ENCODE measurements at places on chromosomes 3 and 15.

DNA sequence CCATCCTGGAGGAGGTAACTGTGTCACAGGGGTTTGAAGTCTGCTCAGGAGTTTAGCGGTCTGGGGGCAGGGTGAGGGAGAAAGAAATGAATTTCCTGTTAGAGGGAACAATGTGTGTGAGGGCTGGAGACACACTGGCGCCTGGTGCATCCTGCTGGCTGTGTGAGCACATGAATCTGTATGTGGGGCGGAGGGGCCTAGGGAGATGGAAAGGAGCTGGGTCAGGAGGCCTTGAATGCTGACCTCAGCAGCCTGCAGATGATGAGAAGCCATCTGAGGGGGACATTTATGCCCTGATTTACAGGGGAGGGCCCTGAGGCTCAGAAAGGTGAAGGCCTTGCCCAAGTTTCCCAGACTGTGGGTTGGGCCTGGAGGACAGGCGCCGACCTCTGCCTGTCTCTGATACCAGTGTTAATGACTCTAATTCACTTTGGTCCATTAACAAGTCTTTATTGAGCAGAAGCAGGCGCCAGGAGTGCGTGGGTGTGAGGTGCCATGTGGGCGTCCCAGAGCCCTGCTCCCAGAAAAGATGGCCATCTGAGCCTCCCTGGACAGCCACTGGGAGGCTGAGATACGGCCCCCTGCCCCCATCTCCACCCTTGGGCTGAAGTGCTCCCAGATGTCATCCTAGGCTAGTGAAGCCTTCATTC lies 34.8 kb downstream of the LINGO1 start:
- no peak for DNase-seq

GRCh38 chr15:77487469-77487842 lies 66.8 kb downstream of the HMG20A start:
- DNase-seq = no peak

DNA sequence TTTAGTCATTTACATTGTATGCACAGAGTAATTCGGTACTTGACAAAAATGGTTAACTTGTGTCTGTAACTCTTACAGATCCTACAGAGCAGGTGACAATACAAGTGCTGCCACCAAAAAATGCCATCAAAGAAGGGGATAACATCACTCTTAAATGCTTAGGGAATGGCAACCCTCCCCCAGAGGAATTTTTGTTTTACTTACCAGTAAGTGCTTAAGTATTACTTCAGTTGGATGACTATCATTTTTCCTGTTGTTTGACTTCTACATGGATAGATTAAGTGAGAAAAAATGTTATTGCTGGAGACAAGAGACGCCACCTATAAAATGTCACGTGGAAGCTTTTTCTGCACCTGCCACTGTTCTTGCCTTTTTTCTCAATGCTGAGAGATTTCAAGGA lies 173.2 kb downstream of the ALCAM start:
- DNase-seq = no peak

GRCh38 chr3:38738630-38739395 lies 77.2 kb downstream of the SCN10A start:
- DNase-seq = no peak

DNA sequence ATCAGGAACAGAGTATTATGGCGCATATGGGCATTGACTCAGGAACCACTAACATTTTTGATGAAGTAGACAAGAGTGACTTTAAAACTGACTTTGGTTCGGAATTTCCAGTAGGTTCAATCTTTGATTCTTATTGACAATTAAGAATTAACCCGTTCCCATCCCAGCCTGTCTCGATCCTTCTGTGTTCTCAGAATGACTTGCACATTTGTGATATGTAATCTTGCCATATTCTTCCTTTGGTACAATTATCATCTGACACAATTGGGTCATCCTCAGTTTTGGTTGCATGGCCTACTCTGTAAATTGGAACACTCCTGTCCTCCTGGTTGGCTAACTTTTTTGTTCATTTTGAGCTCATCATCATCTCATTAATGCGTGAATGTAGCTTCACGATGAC lies 10.5 kb downstream of the GPR171 start:
- no peak for DNase-seq

DNA sequence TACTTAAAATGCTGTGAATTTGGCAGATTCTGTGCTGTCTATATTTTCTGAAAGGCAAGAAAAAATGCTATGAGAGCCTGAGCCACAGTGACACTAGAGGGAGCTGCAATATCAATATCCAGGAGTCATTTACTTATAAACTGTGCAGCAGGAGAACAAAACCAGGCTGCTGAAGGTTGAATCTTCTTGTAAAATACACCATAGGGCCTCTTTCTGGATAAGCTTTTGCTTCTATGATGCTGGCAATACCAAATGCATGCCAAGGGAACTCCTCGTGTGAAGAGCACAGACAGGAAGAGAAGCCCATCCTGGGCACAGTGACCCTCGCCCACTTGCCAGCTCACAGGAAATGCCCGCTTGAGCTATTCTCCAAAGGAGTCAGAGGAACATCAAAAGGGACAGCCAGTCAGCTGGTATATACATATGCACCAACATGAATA lies 48.0 kb upstream of the TSPAN3 start:
- DNase-seq = peak; percentile 53

- peak; percentile 51 for DNase-seq
Observed at GRCh38 chr15:99450896-99451358, 114.9 kb upstream of the MEF2A start.

- DNase-seq = no peak
Observed at GRCh38 chr3:102354818-102355515, 79.8 kb upstream of the ZPLD1 start.

GRCh38 chr3:172319595-172319994 lies 128.7 kb downstream of the GHSR start:
- DNase-seq = no peak

DNA sequence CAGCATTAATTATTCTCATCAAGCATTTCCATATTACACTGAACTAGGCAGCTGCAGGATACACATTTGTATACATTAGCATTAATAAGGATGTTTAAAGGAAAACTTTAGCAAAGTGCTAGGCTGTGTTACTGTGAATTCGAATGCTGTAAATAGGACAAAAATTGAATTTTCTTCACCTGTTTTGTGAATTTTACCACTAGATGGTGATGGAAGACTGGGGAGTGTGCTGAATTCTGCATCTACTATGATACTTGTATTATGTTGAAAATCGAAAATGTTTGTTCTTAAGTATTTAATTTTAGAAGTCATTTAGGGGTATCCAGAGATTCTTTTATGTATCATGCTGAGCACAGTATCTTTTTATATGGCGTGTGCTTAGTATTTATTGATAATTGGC lies 12.3 kb upstream of the P2RY14 start:
- DNase-seq = no peak

- DNase-seq = no peak
Observed at GRCh38 chr15:33296856-33297255, 13.9 kb upstream of the RYR3 start.

DNA sequence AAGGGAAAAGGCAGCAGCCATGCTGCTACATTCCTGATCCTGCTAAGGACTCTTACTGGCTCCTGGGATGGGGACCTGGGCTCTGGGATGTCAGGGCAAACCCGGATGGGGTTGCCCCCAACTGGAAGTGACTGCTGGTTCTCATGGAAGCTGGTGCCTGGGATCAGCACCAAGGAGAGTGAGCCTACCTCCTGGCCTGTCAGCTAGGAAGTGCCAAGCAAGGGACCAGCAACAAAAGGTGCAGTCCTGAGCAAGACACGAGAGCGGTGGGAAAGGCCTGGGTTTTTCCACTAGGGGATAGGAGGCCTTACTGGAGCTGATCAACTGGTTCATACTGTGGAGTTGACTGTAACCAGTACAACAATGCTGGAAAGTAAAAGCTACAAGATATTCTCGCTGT lies 47.9 kb upstream of the SYNM start:
- DNase-seq = no peak

Measured in stimulated activated naive CD4-positive, alpha-beta T cell (primary cell).